Transverse colon (tissue), 4 donors: ENCODE measurements at places on chromosomes 6 and 20. TPM values are rescaled to one million over a fixed set of nuclear protein-coding genes. Genes with fewer than 3 reads are reported as not detected.

The ECT2L gene
- not detected for total RNA-seq

- DNase-seq = no peak
- no peaks in the 10 kb centered on the region for H3K36me3 ChIP-seq
- peaks cover 8% of the 10 kb centered on the region for H3K4me1 ChIP-seq
Measured at GRCh38 chr6:37061157-37061804, 55.8 kb downstream of the FGD2 start.

The RIPOR3 gene
- 15.7 TPM for total RNA-seq

The NOX3 gene
- total RNA-seq = not detected

The KIF13A gene
- 38.2 TPM for total RNA-seq

The GPX5 gene
- total RNA-seq = not detected

DNA sequence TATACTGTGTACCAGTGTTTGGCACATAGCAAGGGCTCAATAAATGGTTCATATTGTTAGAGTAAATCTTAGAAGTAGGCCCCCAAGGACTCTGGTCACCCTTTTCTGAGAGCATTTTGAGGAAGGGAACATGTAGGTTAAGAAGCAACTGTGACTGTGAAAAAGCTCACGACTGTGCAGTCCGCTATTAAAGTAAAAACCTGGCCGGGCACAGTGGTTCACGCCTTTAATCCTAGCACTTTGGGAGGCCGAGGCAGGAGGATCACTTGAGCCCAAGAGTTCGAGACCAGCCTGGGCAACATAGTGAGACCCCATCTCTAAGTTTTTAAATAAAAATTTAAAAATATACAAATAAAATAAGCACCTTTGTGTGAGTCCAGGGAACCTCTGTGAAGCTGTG lies 5.0 kb downstream of the ZDHHC14 start:
- no peak overlapping the region for H3K4me3 ChIP-seq
- no peaks in the 10 kb centered on the region for H3K27me3 ChIP-seq
- no peak overlapping the region for H3K27ac ChIP-seq
- H3K4me1 ChIP-seq = peaks cover 6% of the 10 kb centered on the region
- no peak for DNase-seq
- no peaks in the 10 kb centered on the region for H3K36me3 ChIP-seq

GRCh38 chr6:10528158-10528981 lies 7.2 kb downstream of the GCNT2 start:
- H3K27me3 ChIP-seq = no peaks in the 10 kb centered on the region
- H3K4me1 ChIP-seq = peaks cover 19% of the 10 kb centered on the region
- no peaks in the 10 kb centered on the region for H3K36me3 ChIP-seq
- DNase-seq = peak; percentile 67
